ENCODE measurements at places on chromosomes 4 and X.
A peak's percentile ranks its signal among the peaks of the same experiment; 100 is the strongest.

GRCh38 chr4:152581536-152582160 lies 45.8 kb upstream of the FBXW7 start:
- no peak for DNase-seq

GRCh38 chrX:10514891-10515290 lies 105.5 kb downstream of the MID1 start:
- no peak for DNase-seq

- no peak for DNase-seq
Observed at GRCh38 chrX:110941906-110942305, 146.3 kb upstream of the CHRDL1 start.

- no peak for DNase-seq
Observed at GRCh38 chr4:6892190-6892908, 17.3 kb upstream of the TBC1D14 start.

DNA sequence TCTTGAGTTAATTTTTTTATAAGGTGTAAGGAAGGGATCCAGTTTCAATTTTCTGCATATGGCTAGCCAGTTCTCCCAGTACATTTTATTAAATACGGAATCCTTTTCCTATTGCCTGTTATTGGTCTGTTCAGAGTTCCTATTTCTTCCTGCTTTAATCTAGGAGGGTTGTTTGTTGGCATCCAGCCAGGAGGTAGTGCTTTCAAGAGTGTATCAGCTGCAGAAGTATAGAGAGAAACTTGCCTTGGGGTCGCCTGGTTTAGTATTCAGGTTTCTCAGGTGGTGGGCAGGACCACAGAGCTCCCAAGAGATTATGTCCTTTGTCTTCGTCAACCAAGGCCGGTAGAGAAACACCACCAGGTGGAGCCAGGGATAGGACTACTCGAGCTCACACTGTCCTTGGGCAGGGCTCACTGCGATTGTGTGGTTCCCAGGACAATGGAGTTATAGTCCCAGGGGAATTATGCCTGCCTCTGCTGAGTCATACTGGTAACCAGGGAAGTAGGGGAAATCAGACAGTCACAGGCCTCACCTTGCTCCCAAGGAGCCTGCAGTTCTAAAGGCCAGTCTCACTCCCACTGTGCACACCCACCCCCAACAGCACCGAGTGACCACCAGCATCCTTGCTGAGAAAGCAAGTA lies 168.1 kb downstream of the VSIG4 start:
- peak; percentile 14 for DNase-seq

GRCh38 chr4:8727546-8728510 lies 135.3 kb downstream of the CPZ start:
- no peak for DNase-seq
